Hematopoietic multipotent progenitor cell (in vitro differentiated cells): ENCODE measurements at places on chromosomes 3 and 15.
A peak's percentile ranks its signal among the peaks of the same experiment; 100 is the strongest.

DNA sequence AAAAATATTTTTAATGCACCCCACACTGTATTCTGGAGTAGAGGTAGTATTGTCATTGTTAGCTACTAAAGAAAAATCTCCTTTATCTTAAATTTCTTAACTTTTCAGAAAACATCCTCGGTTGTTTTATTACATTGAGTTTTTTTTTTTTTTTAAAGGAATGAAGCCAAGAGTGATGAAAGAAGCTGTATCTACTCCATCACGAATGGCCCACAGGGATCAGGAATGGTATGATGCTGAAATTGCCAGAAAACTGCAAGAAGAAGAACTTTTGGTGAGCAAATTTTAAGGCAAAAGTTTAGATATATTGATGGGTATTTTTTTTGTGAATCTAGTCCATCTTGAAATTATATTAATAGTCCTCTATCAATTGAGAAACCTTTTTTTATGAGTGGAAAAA, 49.7 kb upstream of the UTS2B start:
- no peak for DNase-seq

- no peak for DNase-seq
Measured at GRCh38 chr15:90035095-90035839, 34.1 kb downstream of the ZNF710 start.

GRCh38 chr15:58724466-58724865, 25.0 kb downstream of the ADAM10 start:
- peak; percentile 70 for DNase-seq

- DNase-seq, result no peak
Measured at GRCh38 chr3:15318661-15319060, 13.7 kb downstream of the SH3BP5 start.

DNA sequence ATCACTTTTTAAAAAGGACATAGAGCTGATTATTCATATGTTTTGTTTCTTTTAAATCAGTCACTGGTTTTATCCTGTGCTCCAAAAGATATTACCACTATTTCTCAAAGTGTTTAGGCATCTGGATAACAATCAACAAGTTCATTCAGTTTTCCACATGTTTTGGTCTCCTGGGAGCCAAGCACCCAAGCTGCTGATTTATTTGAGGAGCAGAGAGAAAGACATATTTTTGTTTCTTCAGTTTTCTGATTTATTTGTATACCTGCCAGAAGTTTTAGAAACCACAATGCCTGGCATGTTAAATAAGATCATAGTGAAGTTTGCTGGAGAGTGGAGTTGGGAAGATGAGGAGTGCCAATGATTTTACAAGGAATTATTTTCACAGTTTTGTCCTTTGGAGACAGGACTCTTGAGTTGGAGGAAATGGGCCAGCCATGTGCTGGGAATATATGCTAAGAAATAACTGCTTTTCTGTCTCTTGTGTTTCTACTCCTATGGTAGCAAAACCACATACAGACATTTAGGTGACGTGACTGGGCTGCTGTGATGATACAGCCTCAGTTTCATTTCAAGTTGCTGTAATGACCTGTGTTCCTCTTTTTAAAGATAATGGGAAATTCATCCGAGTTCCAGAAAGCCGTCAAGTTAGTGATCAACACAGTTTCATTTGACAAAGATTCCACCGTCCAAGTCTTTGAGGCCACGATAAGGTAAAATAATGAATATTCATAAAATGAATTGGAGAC, 11.7 kb downstream of the EDEM1 start:
- DNase-seq, result no peak

- DNase-seq, result no peak
Measured at GRCh38 chr15:82184776-82185175, 77.8 kb downstream of the EFL1 start.

GRCh38 chr3:13598926-13599886, 50.3 kb downstream of the FBLN2 start:
- no peak for DNase-seq

DNA sequence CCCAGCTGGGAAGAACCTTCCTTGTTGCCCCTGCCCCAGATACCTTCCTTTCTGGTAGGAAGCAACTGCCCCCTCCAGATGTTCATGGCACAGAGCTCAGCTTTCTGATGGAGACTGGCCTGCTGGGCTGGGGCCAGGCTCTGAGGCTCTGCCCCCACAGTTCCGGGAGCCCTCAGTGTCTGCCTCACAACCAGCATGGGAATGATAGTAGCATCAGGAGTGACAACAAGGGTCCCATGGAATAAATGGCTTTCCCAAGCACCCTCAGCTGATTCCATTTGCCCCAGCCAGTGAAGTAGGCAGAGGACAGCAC, 65.6 kb upstream of the IQSEC1 start:
- DNase-seq, result no peak

- no peak for DNase-seq
Measured at GRCh38 chr15:27993996-27994780, 104.9 kb downstream of the OCA2 start.

GRCh38 chr15:48437178-48437577, 105.9 kb downstream of the DUT start:
- no peak for DNase-seq

DNA sequence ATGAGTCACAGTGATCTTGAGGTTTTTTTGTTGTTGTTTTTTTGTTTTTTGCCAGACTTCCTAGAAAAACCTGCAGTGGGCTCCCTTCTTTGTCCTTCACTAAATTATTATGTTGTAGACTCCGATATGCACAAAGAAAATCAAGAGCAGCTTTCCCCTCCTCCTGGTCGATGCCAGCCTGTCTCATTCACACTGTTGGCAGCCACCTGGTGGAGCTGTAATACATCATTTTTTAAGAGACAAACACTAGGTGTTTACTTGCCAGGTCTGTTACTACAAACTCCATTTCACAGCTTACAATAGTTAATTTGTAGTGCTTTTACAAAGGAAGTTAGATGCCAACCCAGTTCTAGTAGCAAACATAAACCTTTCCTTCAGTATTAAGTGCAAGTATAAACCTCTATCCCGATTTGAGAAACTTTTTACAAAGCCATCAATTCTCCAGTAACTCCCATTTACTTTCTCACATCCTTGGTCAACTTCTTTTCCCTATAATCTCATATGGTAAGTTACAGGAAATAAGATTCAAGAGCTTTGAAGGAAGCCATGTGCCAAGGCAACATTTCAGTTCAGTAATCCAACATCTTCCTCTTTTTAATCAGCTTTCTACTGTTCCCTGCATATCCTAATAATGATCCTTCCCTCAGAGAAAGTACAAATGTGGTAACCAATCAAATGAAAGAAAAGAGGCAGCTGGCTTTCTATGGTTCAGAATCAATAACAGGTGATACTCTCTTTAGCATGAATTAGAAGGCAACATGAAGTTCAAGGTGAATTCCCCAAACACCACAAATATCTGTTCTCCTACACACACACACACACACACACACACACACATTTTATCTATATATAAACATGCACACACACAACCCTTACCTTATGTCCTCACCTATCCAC, 14.0 kb downstream of the AAGAB start:
- no peak for DNase-seq

DNA sequence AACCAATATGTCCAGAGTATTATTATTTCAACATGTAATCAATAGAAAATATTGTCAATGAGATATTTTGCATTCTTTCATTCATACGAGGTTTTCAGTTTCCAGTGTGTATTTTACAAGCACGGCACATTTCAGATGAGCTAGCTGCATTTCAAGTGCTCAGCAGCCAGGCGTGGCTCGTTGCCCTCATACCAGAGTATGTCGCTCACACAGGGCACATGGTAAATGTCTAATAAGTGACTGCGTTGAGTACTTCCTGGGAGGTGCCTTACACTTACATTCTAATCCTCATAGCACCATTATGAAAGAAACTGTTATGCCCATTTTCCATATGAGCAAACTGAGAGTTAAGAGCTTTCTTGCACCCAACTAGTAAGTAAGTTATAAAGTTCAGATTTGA, 47.4 kb downstream of the TMEM266 start:
- DNase-seq, result no peak

DNA sequence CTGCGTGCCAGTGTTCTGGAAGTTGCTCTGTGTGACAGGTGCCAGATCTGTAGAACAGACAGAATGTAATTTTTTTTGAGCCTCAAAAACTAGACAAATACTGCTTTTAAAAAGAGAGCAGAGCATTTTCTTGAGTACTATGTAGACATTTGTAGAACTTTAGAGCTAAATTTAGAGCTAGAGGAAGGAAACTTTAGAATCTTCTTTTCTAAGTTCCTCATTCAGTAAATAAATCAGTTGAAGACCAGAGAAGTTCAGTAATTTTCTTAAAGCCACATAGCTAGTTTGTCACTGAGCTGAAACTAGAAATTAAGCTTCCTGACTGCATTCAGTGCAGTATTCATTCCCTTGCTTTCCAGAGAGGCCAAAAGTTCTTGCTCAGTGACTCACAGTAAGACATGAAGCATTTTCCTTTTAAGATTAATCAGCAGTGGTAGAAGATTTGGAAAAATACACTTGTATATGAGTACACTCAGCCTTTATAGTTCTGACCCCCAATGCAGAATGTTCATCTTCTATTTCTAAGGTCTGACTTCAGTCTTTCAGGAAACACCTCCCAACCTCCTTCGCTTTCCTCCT, 83.6 kb upstream of the TSEN2 start:
- DNase-seq, result no peak
